ENCODE measurements at places on chromosomes 2 and 18.

DNA sequence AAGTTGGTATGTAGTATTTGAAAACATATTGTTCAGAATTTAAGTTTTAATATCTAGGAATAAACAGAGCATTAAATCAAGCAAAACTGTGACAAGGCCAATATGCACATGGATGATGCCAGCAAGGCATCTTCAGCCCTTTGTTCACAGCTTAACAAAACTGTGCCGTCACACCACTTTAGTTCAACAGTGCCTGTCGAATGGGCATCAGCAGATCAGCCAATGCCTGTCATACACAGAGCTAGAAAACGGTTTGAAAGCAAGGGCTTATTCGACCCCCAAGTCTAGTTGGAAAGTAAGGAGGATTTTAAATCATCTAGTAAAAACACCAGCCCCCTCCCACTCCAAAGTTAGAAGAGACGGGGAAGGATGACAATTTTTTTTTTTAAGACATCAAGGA, 16.7 kb downstream of the ZEB2 start:
- no peak for DNase-seq

- no peak for DNase-seq
Measured at GRCh38 chr2:37615804-37616676, 55.4 kb downstream of the CDC42EP3 start.

DNA sequence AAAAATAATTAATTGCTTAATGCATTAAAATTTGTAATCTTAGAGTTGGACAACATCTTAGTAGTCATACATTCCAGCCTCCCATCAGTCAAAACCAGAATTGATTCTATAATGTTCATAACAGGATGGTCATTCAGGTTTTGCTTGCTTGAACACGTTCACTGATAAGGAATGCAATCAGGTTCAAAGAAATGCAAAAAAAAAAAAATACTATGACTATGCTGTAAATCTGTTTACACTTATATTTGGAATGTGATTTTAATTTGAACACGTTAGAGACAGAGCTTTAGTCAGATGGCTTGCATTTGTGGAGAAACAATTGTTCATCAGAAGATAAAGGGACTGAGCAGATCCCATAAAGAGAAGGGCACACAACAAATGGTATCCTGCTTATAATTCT, 131.3 kb upstream of the UNC80 start:
- DNase-seq: no peak

GRCh38 chr2:211070547-211070946, 514.1 kb downstream of the CPS1 start:
- DNase-seq: no peak

- DNase-seq: no peak
Measured at GRCh38 chr2:47062681-47063537, 92.2 kb downstream of the STPG4 start.

DNA sequence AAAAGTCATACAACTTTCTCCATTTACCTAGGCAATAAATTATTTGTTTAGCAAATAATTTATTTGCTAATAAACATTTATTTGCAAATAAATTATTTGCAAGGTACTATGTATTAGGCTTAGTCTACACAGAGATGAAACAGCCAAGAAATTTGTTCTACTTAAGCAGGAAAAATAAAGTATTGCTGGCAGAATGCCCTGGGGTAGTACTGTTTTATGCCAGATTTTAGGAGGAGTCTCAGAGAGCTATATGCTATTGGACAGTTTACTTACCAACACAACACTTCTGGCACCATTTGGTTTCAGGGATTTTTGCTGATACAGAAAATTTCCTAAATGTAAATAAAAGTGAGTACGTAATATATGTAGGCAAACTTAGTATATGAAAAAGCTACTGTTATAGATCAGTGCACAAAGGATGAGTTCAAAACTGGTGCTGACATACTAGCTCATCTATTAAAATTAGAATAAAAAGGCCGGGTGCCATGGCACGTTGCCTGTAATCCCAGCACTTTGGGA, 23.2 kb upstream of the CDKL4 start:
- DNase-seq: no peak

DNA sequence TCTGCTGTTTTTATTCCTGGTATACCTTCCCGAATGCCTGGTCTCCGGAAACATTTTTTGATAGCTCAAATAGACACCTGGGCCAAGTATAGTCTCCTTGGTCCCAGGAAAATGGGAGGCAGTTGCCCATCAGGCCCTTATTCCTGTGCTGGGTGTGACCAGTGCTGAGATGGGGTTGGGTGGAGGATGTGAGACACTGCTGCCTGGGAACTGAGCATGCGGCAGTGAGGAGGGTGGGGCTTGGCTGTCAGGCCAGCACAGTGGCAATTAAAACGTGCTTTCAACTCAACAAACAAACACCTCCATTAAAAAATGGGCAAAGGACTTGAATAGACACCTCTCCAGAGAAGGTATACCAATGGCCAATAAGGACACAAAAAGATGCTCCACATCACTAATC, 12.5 kb downstream of the KLHL29 start:
- DNase-seq: no peak

DNA sequence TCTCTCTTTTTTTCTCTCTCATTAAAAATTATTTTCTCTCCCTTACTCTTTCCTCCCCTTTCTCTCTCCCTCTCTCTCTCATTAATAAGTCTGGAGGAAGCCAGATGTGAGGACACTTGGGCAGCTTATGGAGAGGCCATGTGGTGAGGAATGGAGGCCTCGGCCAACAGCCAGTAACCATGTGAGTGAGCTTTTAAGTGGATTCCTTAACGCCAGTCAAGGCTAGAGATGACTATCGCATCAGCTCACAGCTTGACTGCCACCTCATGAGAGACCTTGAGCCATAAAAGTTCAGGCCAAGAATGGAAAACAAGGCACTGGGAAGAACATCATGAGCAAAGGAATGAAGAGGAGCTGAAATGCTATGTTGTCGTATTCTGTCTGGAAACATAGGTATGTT, 39.1 kb downstream of the ETAA1 start:
- no peak for DNase-seq

Data from stimulated activated CD4-positive, alpha-beta T cell treated with anti-CD3 and anti-CD28 coated beads, Interleukin-4, amount 100 ng/mL, for 48 hours (primary cell).